ENCODE measurements at places on chromosomes 13 and 19. TPM values are rescaled to one million over a fixed set of nuclear protein-coding genes. Genes with fewer than 3 reads are reported as not detected.

The VSTM1 gene
- not detected for total RNA-seq

GRCh38 chr13:28678809-28679208 is 19.9 kb downstream of the POMP start:
- DNase-seq, result no peak

GRCh38 chr13:49784886-49785570 is 7.5 kb downstream of the KPNA3 start:
- DNase-seq, result no peak

GRCh38 chr19:55068950-55069864 is 6.3 kb upstream of the RDH13 start:
- DNase-seq, result no peak

GRCh38 chr19:54391589-54392061 is 23.6 kb upstream of the TTYH1 start:
- DNase-seq, result no peak

DNA sequence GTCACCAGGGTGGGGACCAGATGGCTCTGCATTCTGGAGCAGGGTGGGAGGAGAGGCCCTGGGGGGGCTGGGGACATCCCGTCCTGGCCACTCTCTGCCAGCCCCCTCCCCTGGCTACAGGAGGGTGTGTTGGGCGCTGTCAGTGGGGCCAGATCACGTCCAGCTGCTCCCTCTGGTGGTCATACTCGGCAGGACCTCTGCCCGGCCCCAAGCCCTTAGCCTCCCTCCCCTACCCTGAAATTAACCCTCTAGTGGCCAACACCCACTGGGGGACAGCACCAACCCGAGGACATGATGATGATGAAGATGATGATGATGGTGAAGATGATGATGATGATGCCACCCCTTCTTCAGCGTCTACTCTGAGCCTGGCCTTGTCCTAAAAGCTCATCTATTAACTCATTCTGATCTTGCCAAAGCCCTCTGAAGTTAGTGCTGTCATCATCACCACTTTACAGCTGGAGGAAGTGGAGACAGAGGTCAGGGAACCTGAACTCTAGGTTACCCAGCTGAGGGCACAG is 590 bp upstream of the LGI4 start:
- peak; percentile 95 for DNase-seq

DNA sequence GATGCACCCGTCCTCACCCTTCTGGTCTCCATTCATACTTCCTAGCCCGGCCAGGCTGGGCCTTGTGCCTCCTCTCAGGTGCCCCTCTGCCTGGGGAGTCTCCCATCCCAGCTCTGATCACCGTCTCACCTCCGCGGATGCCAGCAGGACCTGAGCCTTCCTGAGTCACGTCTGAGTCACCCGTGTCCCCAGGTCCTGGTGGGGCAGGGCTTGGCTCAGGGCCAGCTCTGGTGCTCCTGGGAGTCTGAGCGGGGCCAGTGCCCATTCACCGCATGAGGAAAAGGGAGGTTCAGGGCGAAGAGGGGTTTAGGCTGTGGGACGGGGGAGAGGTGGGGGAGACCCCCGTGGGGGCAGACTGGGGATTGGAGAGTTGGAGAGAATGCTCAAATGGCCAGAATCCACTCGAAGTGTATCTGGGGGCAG is 593 bp downstream of the ATP8B3 start:
- peak; percentile 93 for DNase-seq

The DOCK6 gene
- total RNA-seq, result 73.1 TPM

DNA sequence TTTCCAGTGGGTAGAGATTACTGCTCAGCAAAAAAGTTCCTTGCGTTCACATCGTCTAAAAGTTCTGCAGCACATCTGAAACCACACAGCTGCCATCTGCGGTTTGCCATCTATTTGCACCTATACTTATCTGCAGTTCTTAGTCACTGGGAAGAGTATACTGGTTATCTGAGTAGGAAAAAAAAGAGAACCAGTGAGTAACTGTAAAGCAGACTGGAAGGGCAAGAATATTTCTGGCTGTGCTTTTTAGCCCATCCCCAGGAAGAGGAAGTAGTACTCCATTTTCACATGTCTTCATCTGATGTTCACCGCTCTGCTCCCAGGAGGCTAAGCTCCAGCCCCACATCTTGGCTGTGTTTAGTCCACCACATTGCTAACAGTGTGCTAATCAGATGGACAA is 35.6 kb downstream of the EFNB2 start:
- DNase-seq, result no peak

The ETV2 gene
- total RNA-seq, result 0.62 TPM

The KIR3DL1 gene
- not detected for total RNA-seq

- no peak for DNase-seq
Measured at GRCh38 chr19:14672188-14672872, 2.3 kb downstream of the ADGRE3 start.

The CBY2 gene
- not detected for total RNA-seq

- DNase-seq, result no peak
Measured at GRCh38 chr13:98570929-98571372, 6.0 kb downstream of the STK24 start.

- DNase-seq, result no peak
Measured at GRCh38 chr13:49213539-49213938, 6.6 kb upstream of the MLNR start.

The GPALPP1 gene
- total RNA-seq, result 28.5 TPM

- DNase-seq, result peak; percentile 80
Measured at GRCh38 chr13:31045286-31046081, 113.0 kb downstream of the TEX26 start.

- peak; percentile 85 for DNase-seq
Measured at GRCh38 chr13:27792393-27793218, at the start of gene GSX1. TSS of gene GSX1 (plus strand) at chr13:27792483. CDS start at chr13:27792691, 208 bp downstream.

DNA sequence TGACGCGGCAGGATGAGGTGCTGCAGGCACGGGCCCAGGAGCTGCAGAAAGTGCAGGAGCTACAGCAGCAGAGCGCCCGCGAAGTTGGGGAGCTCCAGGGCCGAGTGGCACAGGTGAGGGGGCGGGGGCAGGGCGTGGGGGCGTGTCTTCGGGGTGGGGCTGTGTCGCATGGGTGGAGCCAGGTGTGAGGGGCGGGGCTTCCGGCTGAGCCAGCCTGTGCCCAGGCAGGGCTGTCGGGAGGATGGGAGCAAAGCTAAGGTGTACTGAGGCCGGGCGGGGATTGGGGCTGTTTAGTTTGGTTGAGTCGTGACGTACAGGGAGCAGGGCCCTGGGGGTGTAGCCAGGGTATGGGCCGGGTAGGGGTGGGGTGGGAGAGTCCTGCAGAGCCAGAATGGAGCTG is 62.3 kb downstream of the KCNC3 start:
- DNase-seq, result no peak

GRCh38 chr13:56412856-56413255 is 727.9 kb upstream of the PRR20A start:
- no peak for DNase-seq

DNA sequence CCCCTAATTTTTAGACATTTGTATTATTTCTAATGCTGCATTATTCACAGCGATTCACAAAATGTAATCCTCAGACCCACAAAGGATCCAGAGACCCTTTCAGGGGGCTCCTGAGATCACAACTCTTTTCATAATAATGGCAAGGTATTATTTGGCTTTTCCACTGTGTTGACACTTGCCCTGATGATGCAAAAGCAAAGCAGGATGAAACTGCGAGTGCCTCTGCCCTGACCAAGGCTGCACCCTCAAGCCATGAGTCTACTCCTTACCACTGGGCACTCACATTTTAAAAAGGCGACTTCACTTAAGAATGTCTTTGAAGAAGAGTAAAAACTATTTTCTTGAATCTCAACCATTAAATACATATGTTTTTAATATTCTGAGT is 11.4 kb downstream of the ELF1 start:
- DNase-seq, result no peak

GRCh38 chr13:21689097-21689496 is 18.2 kb downstream of the FGF9 start:
- no peak for DNase-seq

The TEX29 gene
- total RNA-seq, result 0.96 TPM

The FUT1 gene
- total RNA-seq, result 2.3 TPM

The CTXN1 gene
- 1.9 TPM for total RNA-seq

DNA sequence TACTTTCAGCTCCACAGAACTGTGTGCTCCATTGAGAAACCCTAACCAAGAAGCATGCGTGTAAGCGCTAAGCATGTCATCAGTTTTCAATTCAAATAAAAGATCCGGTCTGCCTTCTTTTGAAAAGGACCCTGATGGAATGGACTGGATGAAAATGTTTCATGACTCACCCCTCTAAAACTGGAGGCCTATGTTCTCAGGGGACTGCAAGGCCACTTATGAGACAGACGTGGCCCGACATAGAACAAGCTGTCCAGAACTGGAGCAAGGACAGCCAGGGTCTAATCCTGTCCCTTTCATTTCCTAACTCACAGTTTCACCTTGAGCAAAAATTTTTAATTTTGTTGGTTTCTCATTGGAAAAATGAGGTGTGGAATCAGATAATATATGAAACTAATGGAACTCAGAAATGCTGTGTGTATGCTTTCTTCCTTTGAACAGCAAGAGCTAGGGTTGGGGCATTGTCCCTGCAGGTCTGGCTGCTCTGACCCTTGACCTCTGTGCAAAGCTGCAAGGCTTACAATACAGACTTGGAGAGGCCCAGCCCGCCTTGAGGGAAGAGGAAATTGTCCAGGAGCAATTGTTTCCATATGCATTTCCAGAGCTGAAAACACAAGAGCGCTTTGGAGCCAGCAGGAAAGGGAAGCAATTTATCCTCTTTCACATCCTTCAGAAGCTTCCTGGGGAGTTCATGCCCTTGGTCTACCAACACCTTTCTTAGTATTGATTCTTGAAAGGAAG is 553.4 kb upstream of the KLF12 start:
- no peak for DNase-seq

DNA sequence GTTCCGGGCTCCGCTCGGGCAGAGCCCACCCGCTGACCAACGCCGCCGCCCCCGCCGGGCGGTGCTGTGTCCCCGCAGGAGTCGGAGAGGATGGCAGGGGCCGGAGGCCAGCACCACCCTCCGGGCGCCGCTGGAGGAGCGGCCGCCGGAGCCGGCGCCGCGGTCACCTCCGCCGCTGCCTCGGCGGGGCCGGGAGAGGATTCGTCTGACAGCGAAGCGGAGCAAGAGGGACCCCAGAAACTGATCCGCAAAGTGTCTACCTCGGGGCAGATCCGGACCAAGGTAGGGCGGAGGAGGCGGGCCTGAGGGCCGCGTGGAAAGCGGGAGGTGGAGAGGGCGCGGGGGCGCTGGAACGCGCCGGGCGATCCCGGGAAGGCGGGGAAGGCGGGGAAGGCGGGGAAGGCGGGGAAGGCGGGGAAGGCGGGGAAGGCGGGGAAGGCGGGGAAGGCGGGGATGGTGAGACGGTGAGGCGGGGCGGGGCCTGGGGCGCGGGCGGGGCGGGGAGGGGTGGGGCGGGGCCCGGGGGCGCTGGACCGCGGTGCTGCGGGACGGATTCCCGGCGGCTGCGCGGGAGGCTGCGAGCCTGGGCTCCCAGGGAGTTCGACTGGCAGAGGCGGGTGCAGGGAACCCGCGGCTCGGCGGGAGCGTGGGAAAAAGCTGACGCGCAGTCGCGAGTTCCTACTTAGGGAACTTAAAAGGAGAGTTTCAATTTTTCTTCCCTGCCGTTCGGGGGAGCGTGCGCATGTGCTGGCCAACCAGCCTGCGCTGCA is 421 bp downstream of the DGKH start:
- peak; percentile 88 for DNase-seq

DNA sequence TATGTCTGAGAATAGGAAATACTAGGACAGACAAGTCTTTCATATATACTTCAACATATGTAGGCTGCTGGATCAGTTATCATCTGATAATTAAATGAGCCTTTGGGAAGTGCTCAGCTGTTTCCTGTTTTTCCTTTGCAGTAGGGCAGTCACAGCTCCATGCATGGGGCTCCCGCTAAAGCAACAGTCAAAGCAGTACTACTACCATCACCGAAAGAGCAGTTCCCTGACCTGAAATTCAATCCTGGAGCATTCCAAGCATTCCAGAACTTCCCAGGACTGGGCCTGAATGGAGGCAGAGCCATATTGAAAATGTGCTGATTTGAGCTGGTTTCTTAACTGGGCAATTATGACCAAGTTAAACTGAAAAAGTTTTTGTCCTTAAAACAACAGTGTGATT is 20.5 kb downstream of the MICU2 start:
- no peak for DNase-seq

DNA sequence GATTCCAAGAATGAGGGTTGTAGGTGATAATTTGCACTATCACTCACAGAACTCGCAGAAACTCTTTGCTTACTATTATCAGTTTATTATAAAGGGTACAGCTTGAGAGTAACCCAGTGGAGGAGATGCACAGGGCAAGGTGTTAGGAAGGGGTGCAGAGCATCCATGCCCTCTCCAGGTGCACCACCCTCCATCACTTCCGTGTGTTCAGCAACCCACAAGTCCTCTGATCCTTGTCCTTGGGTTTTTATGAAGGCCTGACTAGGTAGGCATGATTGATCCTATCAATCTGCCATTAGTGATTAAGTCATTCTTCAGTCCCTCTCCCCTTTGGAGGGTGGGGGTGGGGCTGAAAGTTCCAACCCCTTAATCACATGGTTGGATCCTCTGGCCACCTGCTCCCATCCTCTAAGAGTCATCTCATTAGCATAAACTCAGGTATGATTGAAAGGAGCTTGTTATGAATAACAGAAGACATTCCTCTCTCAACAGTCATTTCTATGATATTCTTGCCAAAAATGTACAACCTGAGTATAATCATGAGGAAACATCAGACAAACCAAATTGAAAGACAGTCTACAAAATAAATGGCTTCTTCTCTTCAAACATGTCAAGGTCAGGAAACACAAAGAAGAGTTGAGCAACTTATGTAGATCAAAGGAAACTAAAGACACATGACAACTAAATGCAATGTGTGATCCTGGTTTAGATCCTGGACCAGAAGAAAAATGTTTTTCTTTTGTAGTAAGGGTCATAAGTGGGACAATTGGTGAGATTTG is 225.4 kb downstream of the PCCA start:
- no peak for DNase-seq

DNA sequence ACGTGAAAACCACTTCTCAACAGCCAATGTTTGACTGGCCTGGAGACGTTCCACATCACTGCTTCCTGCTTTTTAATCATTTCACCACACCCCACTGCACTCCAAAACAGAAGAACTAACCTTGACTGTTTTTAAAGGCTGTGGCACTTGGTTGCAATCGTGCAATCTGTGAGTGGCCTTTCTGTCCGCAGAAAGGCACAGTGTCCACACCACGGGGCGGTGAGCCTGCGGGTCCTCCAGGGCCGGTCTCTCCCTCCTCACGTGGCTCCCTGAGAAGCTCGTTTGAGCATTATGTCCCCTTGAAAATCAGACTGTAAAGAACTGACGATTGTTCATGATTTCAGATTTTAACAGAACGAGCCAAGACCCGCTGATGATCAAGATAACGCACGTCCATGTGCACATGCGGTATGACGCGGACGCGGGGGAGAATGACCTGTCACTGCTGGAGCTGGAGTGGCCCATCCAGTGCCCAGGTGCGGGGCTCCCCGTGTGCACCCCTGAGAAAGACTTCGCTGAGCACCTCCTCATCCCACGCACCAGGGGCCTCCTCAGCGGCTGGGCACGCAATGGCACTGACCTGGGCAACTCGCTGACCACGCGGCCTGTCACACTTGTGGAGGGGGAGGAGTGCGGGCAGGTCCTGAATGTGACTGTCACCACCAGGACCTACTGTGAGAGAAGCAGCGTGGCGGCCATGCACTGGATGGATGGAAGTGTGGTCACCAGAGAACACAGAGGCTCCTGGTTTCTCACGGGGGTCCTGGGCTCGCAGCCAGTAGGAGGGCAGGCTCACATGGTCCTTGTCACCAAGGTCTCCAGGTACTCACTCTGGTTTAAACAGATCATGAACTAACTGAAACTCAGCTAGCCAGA is 13.0 kb downstream of the PROZ start:
- DNase-seq, result no peak

- no peak for DNase-seq
Measured at GRCh38 chr13:24613755-24614154, 66.5 kb upstream of the ATP12A start.

GRCh38 chr19:18644196-18645034 is 7.6 kb downstream of the KLHL26 start:
- DNase-seq, result no peak

GRCh38 chr13:58619396-58620113 is 988.0 kb downstream of the PCDH17 start:
- DNase-seq, result no peak

All from aorta (tissue), 5 donors.